ENCODE measurements at places on chromosomes 6 and 20. TPM values are rescaled to one million over a fixed set of nuclear protein-coding genes. Genes with fewer than 3 reads are reported as not detected.

DNA sequence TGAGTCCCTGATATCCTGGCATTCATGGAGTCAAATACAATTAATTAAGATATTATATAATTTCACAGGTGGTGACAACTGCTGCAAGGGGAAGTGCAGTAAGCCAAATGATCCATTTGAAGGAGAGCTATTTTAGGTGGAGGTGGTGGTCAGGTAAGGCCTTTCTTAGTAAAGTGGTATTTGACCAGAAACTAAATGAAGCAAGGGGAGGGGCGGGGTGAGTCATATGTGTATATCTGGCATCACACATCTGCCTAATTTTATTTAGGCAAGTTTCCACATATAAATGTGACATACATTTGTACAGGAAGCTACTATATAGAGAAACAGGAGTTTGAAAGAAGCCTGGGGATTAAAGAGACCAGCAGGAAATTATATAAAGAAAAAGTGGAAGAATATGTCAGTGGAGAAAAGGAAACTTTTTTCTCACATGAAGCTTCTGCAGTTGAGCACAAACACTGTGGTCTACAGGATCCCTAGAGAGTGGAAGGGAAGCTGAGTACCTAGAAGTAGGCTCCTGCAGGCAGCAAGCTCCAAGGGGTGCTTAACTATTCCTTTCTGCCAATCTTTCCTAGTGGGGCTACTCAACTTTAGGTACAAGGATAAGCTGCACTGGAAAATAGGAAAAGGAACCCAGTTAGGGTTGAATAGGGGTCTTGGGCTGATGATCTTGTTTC, 99.6 kb downstream of the OGFRL1 start:
- DNase-seq = no peak
- H3K4me1 ChIP-seq = no peaks in the 10 kb centered on the region
- H3K4me3 ChIP-seq = no peak overlapping the region
- H3K27ac ChIP-seq = no peak overlapping the region
- no peaks in the 10 kb centered on the region for H3K27me3 ChIP-seq

DNA sequence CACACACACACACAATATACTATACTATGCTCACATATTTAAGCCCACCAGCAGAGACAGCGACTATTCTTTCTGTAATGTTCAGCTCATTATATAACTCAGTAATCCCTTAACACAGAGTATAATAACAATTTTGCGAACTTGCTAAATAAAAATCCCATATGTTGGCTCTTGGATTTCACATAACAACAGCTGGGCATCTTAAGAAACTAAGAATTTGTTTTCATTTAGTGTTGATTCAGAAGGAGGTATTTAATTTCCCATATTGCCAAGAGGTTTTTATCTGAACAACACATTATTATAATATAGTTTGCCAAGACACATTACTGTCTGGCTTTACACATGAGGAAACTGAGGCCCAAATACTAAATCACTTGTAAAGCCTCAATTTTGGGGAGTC, 7.4 kb downstream of the ECT2L start:
- no peaks in the 10 kb centered on the region for H3K27me3 ChIP-seq
- H3K4me1 ChIP-seq = no peaks in the 10 kb centered on the region
- no peak for DNase-seq
- no peaks in the 10 kb centered on the region for H3K36me3 ChIP-seq
- H3K27ac ChIP-seq = no peak overlapping the region

DNA sequence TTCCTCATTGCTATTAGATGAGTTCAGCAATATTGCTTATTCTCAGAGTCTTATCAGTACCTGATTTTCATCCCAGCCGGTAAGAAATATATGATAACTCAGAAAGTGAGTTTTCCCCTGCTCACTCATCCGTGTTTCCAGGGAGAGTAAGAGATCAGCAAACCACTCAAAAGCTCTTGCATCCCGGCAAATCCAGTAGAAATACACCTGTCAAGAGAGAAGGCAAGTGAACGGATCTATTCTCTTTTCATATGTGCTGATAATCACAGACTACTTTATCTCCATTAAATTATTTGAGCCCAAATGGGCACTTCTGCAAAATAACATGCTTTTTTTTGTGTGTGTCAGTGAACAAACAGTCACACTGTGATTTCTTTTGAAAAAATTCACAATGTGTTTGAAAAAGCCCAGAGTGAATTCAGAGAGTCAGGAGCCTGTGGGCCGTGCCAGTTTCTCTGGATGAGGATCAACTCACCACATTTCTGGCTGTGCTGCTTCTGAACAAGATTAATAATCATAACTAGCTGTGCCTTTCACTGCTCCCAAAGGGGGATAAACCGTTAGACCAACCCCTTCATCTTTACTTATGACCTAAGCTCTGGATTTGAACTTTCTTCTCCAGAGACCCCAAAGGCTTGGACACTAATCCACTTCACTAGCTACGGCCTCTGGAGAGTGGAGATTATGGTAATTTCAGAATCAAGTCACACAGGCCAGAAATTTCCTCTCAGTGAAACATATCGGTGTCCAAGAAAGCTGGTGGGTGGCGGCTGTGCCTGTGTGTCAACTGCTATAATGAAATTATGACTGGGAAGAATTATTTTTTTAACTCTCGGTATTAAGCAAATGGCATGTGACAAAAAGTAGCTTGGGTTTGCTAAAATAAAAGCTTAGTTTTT, 44.2 kb downstream of the NOX3 start:
- H3K27ac ChIP-seq = no peak overlapping the region
- DNase-seq = no peak
- no peaks in the 10 kb centered on the region for H3K4me1 ChIP-seq
- no peak overlapping the region for H3K4me3 ChIP-seq
- H3K36me3 ChIP-seq = no peaks in the 10 kb centered on the region

DNA sequence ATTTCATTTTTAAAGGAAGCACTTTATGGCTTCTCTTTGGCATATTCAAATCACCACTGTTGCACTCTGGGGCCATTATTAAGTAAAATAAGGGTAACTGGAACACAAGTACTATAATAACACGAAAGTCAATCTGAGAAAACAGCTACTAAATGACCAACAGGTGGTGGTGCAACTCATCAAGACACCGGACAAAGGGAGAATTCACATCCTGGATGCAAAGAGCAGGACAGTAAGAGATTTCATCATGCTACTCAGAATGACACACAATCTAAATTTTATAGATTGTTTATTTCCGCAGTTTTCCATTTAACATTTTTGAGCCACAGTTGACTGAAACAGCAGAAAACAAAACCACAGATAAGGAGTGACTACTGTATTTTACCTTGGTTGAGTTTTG, 27.6 kb upstream of the LY86 start:
- H3K27ac ChIP-seq = no peak overlapping the region
- H3K4me3 ChIP-seq = no peak overlapping the region
- H3K36me3 ChIP-seq = no peaks in the 10 kb centered on the region
- H3K27me3 ChIP-seq = no peaks in the 10 kb centered on the region

- H3K27me3 ChIP-seq = no peaks in the 10 kb centered on the region
- no peak overlapping the region for H3K27ac ChIP-seq
Observed at GRCh38 chr6:79841577-79842375, 105.6 kb downstream of the ELOVL4 start.

DNA sequence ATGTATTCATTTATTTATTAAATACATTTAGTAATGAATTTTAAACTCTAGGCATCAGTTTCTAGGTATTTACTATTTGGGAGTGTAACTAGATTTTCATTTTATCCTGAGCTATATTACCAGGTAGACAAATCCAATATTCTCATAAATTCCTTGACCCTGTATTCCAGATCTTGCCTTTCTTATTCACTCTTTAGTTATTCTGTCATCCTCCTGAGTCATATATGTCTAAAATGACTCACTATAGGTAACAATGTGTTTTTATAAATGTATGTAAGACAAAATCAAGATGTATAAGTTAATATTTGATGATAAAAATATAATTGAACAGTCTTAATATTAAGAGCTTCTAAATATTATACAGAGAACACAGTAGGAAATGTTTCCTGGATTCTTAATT, 642.1 kb upstream of the NRSN1 start:
- H3K36me3 ChIP-seq = no peaks in the 10 kb centered on the region
- no peaks in the 10 kb centered on the region for H3K27me3 ChIP-seq
- no peak overlapping the region for H3K27ac ChIP-seq
- no peak overlapping the region for H3K4me3 ChIP-seq
- DNase-seq = no peak

DNA sequence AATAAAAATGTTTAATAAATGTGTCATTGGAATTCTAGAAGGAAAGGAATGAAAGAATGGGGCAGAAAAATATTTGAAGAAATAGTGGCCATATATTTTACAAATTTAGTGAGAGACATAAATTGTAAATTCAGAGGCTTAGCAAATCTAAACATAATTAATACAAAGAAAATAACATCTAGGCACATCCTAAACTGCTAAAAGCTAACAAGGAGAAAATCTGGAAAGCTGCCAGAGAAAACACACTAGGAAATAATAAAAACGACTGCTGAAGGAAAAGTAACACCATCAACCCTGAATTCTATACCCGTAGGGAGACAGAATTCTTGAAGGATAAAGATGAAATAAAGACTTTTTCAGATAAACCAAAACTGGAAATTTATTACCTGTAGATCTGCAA, 23.8 kb downstream of the CYB5R4 start:
- no peak for DNase-seq
- no peaks in the 10 kb centered on the region for H3K4me1 ChIP-seq
- H3K27me3 ChIP-seq = no peaks in the 10 kb centered on the region
- no peak overlapping the region for H3K27ac ChIP-seq

The METTL24 gene
- 0.44 TPM for total RNA-seq

The TAP2 gene
- total RNA-seq = 27.2 TPM

The SYNCRIP gene
- total RNA-seq = 206 TPM

The SOBP gene
- total RNA-seq = 6.2 TPM

The SLC44A4 gene
- 2.5 TPM for total RNA-seq

The CRISP2 gene
- total RNA-seq = not detected

Data from H1 (cell line).